ENCODE measurements at places on chromosomes 6 and 20.

DNA sequence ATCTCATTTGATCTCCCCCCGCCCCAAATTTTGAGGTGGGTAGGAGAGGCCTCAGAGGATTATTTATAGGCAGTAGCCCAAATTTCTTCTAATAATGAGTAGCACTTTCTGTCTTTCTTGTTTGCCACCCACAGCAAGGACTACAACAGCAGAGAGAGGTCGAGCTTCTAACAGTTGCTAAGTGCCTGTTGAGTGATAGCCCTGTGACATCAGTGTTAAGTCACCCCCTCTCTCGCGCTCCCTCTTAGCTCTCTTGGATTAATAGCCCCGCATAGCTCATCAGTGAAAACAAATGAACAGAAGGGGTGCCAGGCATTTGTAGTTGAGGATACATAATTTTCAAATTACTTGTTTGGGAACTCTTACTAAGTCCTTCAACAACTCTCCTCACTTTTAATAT, 3.5 kb downstream of the ANKRD60 start:
- DNase-seq = no peak

DNA sequence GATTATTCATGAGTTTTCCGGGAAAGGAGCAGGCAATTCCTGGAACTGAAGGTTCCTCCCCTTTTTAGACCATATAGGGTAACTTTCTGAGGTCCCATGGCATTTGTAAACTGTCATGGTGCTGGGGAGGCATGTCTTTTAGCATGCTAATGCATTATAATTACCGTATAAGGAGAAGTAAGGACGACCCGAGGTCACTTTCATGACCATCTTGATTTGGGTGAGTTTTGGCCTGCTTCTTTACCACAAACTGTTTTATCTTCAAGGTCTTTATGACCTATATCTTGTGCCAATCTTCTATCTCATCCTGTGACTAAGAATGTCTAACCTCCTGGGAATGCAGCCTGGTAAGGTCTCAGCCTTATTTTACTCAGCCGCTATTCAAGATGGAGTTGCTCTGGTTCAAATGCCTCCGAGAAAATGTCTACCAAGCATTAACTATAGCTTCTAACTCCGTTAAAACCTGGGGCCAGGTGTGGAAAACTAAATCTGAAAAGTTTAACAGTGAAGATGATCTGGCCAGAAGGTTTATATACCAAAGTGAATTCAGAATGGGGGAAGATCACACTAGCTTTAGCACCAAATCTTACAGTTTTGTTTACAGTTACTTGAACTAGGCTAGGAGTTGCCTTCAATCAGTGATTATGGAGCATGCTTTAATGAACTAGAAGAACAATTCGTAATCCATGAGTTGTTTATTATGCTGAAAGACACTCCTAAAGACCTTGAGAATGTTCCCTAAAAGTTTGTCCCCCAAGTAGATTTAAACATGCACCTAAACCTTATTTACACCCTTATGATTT, 80.0 kb upstream of the TOP1 start:
- DNase-seq = no peak

DNA sequence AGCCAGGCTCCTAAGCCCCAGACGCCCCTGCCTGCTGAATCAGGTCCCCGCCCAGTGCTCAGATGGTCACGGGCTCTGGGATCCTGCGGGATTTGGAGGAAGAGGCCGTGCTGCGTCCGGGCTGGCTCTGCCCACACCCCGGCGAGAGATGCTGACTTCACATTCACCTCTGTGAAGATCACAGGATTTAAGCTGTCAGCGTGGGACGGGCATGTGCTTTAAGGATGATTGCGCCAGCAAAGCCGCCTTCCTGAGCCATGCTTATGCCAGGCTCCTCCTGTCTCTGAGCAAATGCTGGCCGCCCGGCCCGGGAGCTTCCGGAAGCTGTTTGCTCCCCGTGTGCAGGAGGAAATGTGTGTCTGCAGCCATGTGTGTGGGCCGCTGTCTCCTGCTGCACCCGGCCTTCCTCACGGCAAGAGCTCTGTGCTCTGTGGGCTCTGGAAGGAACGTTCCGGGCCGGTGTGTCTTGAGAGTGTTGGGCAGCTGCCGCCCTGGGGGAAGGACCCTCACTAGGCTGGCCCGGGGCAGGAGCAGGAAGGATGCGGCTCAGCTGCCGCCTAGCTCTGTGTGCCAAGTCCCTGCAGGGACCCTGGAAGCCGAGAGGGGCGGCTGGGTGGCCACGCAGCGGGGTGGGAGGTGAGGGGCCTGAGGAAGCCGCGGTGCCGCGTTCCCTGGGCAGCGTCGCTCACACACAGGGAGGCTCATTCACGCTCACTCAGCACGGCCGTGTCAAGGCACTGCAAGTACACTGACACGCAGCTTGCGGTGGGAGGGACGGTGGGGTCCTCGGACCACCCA, 19.0 kb upstream of the BHLHE23 start:
- DNase-seq = no peak

DNA sequence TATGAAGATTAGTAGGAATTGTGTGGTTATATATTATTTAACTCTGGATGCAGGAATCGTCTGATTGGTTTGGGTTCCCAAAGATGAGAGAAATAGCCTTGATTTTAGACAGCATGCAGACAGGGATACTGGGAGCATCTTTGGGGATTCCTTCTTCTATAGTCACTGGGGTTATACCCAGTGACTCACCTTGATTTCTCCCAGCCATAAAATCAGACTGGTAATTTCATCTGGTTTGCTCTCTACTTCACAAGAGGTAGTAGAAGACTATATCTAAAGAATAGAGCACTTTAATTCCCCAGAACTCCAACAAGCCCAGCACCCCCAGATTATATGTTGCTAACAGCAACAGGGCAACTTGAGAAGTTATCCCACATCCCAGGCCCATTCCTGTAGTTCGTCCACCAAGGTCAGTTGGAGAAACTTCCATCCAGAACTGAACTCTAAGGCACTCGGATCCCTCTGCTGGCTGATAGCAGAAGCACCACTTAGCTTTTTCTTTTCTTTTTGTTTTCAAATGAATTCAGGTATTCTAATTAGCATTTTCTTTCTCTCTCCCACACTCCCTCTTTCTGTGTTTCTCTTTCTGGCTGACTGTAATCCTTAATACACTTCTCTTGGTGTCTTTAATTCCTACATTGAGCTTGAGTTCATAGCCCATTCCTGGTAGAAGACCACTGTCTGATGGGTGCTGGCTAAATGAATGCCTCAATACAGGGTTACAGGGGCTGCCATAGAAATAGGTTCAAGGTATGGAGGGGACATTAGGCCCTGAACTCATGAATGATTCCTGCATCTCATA, 20.4 kb upstream of the EFHC1 start:
- DNase-seq = no peak

DNA sequence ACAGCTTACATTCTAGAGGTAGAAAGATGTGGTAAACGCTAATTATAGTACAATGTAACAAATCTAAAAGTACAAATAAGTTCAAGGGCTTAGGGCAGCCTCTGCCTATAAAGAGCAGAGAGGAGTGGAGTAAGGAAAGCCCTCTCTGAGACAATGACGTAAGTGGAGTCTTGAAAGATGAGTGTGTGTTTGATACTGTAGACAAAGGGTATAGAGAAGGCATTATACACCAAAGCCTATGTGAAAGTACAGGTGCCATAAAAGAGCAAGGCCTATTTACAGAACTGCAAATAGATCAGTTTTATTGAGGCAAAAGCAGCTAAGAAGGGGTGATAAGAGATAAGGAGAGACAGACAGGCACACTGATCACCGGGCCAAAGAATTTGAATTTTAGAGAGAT, 10.9 kb downstream of the GOPC start:
- no peak for DNase-seq

- DNase-seq = no peak
These were observed 9.2 kb downstream of the CPNE5 start for GRCh38 chr6:36829919-36830544.

GRCh38 chr20:1331101-1331500, 2.2 kb upstream of the SDCBP2 start:
- DNase-seq = no peak

DNA sequence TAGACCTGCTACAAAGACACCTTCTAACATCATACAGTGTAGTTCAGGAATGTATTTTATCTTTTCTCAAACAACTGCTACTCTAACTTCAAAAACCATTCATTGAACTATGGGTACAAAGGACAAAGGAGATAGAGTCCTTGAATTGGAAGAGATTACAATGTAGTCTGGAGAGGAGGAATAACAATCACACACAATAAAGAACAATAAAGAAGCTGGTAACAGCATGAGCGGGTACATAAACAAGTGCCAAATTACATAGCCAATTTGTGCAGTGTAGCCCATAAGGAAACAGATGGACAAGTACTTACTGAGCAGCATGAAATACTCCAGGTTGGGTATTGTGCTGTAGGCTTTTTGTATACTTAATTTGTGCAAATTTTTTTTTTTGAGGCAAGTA, 44.3 kb downstream of the OSTM1 start:
- no peak for DNase-seq
